ENCODE measurements at places on chromosomes 1 and 21.

GRCh38 chr1:41045740-41046139 is 24.2 kb upstream of the SLFNL1 start:
- DNase-seq = no peak

DNA sequence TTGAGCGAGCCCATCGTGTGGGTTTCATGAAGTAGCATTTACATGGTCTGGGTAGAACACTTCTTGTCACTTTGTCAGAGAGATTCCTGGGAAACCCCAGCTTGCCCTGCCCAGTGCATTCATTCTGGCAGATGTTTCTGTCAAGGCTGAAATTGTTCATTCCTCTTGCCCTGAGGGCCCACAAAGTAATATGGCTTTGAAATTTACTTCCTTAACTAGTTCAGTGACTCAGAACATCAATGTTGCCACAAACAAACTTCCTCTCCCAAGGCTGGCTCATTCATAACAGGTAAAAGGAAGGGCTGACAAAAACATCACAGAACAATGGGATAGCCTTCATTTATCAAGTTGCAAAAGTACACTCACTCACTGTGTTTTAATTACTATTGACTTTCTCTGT is 5.0 kb upstream of the KIAA0040 start:
- DNase-seq = peak; percentile 53

GRCh38 chr1:53020588-53020987 is 41.4 kb upstream of the PODN start:
- DNase-seq = no peak

GRCh38 chr1:224378855-224379631 is 22.4 kb downstream of the CNIH4 start:
- peak; percentile 54 for DNase-seq

- no peak for DNase-seq
These were observed 148.1 kb downstream of the TRABD2B start for GRCh38 chr1:47849005-47849521.

DNA sequence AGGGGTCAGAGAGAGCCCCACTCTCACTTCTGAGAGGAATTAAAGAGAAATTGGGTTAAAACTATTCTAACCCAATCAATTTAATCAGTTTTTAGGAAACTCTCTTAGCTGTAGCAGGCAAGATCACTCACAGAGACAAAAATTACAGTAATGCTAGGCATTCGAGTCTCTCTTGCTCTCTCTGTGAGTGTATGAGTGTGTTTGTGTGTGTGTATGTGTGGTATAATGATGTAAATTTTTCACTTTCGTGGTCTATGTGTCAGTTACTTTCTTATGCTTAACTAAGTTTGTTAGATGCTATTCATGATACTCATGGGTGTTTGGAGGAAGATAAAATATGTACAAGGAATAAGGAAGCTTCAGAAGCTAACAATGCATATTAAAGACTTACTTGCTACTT is 131.3 kb downstream of the FASLG start:
- no peak for DNase-seq
